Activated CD4-positive, alpha-beta T cell treated with anti-CD3 and anti-CD28 coated beads for 36 hours (primary cell): ENCODE measurements at places on chromosomes 12 and 14. TPM values are rescaled to one million over a fixed set of nuclear protein-coding genes. Genes with fewer than 3 reads are reported as not detected.
A peak's percentile ranks its signal among the peaks of the same experiment; 100 is the strongest.

BHLHE41 gene
- total RNA-seq, result not detected

MANSC4 gene
- not detected for total RNA-seq

GRCh38 chr14:77242752-77243151, 28.3 kb downstream of the NGB start:
- no peaks in the 10 kb centered on the region for H3K27me3 ChIP-seq
- H3K4me1 ChIP-seq, result no peaks in the 10 kb centered on the region
- no peaks in the 10 kb centered on the region for H3K36me3 ChIP-seq
- no peak overlapping the region for H3K4me3 ChIP-seq
- DNase-seq, result no peak
- no peak overlapping the region for H3K27ac ChIP-seq

DNA sequence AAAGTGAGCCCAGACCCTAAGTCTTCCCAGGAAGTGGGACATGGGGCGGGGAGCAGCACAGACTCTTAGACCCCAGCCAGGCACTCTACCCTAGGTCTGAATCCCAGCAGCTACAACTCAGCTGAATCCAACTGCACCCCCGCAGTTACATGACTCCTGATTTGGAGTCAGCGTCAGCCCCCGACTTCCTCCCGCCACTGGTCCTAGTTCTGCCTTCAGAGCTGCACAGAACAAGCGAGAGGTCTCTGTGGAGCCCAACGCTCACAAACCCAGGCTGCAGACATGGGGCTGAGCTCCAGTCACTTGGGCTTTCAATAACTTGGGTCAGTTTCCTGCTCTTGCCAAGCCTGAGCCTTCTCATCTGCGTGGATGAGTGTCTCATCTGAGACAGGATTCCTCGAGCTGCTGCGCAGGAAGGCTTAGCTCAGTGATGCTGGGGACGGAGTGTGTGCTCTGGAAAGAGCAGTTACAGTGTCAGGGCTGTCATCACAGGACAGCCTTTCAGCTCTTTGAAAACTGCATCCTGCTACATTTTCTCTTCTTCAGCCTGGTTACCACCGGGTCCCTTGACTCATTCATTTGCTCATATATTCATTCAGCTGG, 30.6 kb upstream of the NXPH4 start:
- H3K4me1 ChIP-seq, result peaks cover 2% of the 10 kb centered on the region
- H3K4me3 ChIP-seq, result no peak overlapping the region
- no peak overlapping the region for H3K27ac ChIP-seq
- H3K36me3 ChIP-seq, result no peaks in the 10 kb centered on the region
- DNase-seq, result no peak

DNA sequence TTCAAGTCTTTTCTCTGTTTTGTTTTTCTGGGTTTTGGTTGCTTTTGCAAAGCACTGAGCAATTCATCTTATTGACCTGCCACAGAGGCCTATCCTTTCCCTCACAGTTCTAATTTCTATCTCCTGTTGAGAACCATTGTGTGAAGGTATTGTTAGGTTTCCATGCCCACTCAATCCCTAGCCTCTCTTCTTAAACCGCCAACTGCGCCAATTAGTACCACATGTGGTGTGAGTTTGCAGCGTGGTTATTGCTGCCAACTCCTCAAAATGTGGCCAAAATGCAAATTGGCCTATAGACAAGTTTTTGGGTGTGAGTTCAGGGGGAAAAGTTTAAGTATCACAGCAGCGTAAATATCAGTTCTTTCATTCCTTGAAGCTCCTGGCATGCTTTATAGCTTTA, 232.6 kb downstream of the FLRT2 start:
- H3K4me1 ChIP-seq, result no peaks in the 10 kb centered on the region
- DNase-seq, result no peak

KERA gene
- total RNA-seq, result not detected

- peaks cover 40% of the 10 kb centered on the region for H3K4me1 ChIP-seq
- DNase-seq, result peak; percentile 83
- H3K27me3 ChIP-seq, result no peaks in the 10 kb centered on the region
- no peaks in the 10 kb centered on the region for H3K36me3 ChIP-seq
- peak overlapping the region; percentile 87 for H3K27ac ChIP-seq
Measured at GRCh38 chr14:24605435-24606190, 3.9 kb downstream of the GZMH start.

DNA sequence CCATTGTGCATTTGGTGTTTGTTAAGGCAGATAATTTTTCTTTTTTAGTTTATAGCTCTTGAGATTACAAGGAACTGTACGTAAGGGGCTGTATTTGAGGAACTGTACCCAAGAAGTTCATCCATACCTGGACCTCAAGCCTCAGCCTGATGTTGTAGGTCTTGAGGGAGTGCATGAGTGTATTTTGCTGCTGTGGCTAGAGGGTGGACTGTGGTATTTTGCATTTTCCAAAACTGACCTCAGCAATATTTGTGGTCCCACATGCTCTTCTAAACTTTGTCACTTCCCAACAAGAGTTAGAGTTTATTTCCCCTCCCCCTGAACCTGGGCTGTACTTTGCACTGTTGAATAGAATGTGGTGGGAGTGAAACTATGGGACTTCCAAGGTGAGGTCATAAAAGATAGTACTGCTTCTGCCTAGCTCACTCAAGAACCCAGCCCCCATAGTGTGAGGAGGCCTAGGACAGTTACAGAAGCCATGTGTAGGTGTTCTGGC, 42.2 kb upstream of the FBXO33 start:
- H3K4me3 ChIP-seq, result no peak overlapping the region
- H3K27ac ChIP-seq, result no peak overlapping the region
- H3K36me3 ChIP-seq, result no peaks in the 10 kb centered on the region
- no peak for DNase-seq
- H3K27me3 ChIP-seq, result no peaks in the 10 kb centered on the region

DNA sequence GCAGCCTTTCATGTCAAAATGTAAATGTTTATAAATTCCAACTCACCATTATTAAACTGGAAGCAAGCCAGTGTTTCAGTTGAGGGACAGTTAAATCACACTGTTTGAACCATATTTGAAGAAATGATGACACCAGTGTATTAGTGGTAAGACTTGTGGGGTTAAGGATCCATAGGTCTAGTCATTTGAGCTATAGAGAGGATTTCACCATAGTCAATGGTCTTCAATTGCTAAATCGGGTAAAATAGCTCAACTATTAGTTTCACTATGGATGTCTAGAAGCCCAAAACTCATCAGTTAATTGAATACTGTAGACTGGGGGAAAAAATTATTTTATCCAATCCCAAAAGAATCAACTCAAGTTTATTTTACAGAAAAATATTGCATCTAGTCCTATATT, 659.1 kb downstream of the NRXN3 start:
- H3K36me3 ChIP-seq, result no peaks in the 10 kb centered on the region
- no peaks in the 10 kb centered on the region for H3K4me1 ChIP-seq
- H3K27ac ChIP-seq, result no peak overlapping the region

DNA sequence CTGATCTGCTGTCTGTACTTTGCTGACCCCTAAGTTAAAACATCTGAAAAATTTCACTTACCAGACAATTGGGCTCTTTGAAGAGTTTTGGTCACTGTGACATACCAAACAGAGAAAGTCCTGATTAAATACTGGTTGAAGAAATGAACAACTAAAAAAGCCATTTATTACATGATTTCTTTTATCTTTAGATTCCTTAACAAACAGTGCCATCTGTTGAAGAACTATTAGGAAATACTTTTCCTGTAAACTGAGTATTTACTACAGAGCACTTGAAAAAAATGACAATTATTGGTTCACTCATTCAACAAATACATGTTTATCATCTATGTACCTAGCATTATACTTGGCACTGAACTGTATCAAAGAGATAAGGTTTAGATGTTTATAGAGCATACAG, 6.5 kb upstream of the WASHC4 start:
- no peak for DNase-seq
- H3K4me3 ChIP-seq, result no peak overlapping the region
- H3K4me1 ChIP-seq, result no peaks in the 10 kb centered on the region
- H3K27ac ChIP-seq, result no peak overlapping the region

TAS2R7 gene
- total RNA-seq, result not detected

COX8C gene
- total RNA-seq, result not detected

DNA sequence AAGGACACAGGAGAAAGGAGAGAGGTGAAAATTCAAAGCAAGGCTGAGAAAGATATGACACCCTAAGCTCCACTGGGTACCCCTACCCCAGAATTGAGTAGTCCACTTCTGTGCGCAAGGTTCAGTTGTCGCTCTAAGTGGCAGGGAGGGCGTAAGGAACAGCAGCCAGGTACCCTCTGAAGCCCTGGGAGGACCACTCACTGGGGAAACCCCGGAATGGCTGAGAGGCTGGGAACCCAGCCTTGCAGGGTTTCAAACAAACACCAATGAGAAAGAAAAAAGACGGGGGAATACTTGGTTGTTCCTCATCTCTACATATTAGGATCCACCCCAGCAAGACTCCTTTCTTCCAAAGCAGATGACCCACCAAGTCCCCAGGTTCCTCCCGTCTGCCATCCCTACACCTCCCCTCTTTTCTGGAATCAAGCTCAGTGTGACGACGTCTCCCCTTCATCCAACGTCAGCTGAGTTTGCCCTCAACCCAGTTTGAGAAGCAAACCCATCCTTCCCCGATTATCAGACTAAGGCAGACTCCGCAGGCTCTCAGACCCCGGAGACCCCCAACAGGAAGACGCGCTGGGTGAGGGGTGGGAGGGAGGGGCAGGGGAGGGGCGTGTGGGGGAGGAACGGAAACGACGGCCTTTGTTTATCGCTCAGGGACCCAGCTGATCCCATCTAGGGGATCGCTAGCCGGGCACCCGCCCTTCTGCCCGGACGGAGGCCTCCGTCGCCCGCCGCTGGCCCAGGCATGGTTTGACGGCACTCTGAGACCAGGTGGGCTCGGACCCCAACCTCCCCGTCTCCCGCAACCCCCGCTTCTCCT, 795 bp downstream of the LMBR1L start:
- DNase-seq, result peak; percentile 36
- peaks cover 9% of the 10 kb centered on the region for H3K36me3 ChIP-seq
- H3K4me3 ChIP-seq, result peak overlapping the region; percentile 96
- H3K27ac ChIP-seq, result peak overlapping the region; percentile 98
- no peaks in the 10 kb centered on the region for H3K27me3 ChIP-seq
- peaks cover 29% of the 10 kb centered on the region for H3K4me1 ChIP-seq

GRCh38 chr12:85016413-85016812, 19.7 kb downstream of the TSPAN19 start:
- no peaks in the 10 kb centered on the region for H3K4me1 ChIP-seq
- no peaks in the 10 kb centered on the region for H3K36me3 ChIP-seq
- no peaks in the 10 kb centered on the region for H3K27me3 ChIP-seq
- no peak overlapping the region for H3K4me3 ChIP-seq
- no peak for DNase-seq

DNA sequence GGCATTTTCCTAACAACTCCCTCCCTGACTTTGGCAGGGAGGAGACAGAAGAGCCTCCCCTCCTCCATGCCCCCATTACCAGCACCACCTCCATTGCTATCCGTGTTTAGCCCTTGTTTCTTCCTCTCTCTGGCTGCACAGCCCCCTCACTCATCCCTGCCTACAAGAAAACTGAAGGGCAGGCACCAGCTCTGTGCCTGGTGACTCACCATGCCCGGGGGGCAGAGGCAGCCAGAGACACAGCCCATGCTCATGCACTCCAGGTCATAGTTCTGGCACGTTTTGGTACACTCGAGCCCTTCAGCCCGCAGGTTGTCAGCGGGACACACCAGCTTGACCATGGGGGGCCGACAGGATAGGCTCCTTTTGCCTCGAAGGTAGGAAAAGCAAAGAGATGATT, 80.4 kb downstream of the VWF start:
- peaks cover 4% of the 10 kb centered on the region for H3K27me3 ChIP-seq
- H3K4me1 ChIP-seq, result peaks cover 2% of the 10 kb centered on the region
- no peaks in the 10 kb centered on the region for H3K36me3 ChIP-seq
- no peak overlapping the region for H3K27ac ChIP-seq
- H3K4me3 ChIP-seq, result no peak overlapping the region

DNA sequence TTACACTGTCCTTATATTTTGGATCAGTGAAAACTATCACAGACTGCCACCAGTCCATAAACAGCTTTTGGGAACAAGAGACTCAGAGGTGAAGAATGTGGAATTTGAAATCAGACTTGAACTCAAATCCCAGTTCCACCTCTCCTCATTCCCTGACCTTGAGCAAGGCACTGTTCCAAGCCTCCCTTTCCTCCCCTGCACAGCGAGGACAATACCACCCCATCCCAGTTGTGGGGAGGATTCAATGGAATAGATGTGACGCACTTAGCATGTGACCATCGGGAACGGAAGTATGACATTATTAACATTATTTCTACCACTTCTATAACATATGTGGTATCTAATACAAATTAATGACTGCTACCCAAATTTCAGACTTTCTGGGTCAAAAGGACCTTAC, 63.5 kb downstream of the DPF3 start:
- H3K27me3 ChIP-seq, result peaks cover 11% of the 10 kb centered on the region
- no peak overlapping the region for H3K4me3 ChIP-seq
- no peaks in the 10 kb centered on the region for H3K36me3 ChIP-seq
- no peaks in the 10 kb centered on the region for H3K4me1 ChIP-seq

DNA sequence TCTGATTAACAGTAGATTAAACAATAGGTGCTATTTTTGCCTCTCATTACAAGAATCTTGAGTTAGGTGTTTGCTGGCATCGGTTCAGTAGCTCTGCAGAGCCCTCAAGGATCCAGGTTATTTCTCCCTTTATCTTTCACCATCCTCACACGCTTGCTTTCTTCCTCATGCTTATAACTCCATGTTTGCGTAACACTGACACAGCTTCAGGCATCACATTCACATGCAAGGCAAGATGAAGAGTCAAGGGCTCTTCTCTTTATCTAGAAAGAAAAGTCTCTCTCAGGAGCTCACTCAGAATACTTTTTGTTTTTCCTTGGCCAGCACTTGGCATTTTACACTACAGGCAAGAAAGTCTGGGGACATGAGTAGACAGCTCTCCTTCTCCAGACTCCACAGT, 24.2 kb upstream of the PTHLH start:
- H3K36me3 ChIP-seq, result no peaks in the 10 kb centered on the region
- H3K4me3 ChIP-seq, result no peak overlapping the region
- H3K4me1 ChIP-seq, result no peaks in the 10 kb centered on the region
- H3K27me3 ChIP-seq, result no peaks in the 10 kb centered on the region

GRCh38 chr12:65368055-65368454, 89.6 kb downstream of the MSRB3 start:
- no peaks in the 10 kb centered on the region for H3K27me3 ChIP-seq
- no peak overlapping the region for H3K4me3 ChIP-seq
- H3K4me1 ChIP-seq, result no peaks in the 10 kb centered on the region
- no peaks in the 10 kb centered on the region for H3K36me3 ChIP-seq
- no peak overlapping the region for H3K27ac ChIP-seq

MYF6 gene
- not detected for total RNA-seq

CPNE6 gene
- not detected for total RNA-seq

GRCh38 chr12:64706857-64707256, 52.3 kb downstream of the GNS start:
- peaks cover 4% of the 10 kb centered on the region for H3K4me1 ChIP-seq
- H3K27ac ChIP-seq, result peak overlapping the region; percentile 42
- DNase-seq, result no peak
- no peak overlapping the region for H3K4me3 ChIP-seq
- H3K27me3 ChIP-seq, result no peaks in the 10 kb centered on the region

AKAP3 gene
- 1.3 TPM for total RNA-seq

SPIC gene
- total RNA-seq, result not detected

GRCh38 chr12:93624595-93625294, 52.3 kb downstream of the SOCS2 start:
- no peak for DNase-seq
- no peaks in the 10 kb centered on the region for H3K36me3 ChIP-seq
- H3K27ac ChIP-seq, result no peak overlapping the region
- no peaks in the 10 kb centered on the region for H3K27me3 ChIP-seq
- H3K4me3 ChIP-seq, result no peak overlapping the region
- peaks cover 5% of the 10 kb centered on the region for H3K4me1 ChIP-seq

- H3K4me3 ChIP-seq, result no peak overlapping the region
- no peak overlapping the region for H3K27ac ChIP-seq
- peaks cover 18% of the 10 kb centered on the region for H3K27me3 ChIP-seq
- no peaks in the 10 kb centered on the region for H3K36me3 ChIP-seq
- peaks cover 9% of the 10 kb centered on the region for H3K4me1 ChIP-seq
- no peak for DNase-seq
Measured at GRCh38 chr14:61229475-61229888, 51.7 kb downstream of the TMEM30B start.
